ENCODE measurements at places on chromosomes 3 and 15. TPM values are rescaled to one million over a fixed set of nuclear protein-coding genes. Genes with fewer than 3 reads are reported as not detected.

DNA sequence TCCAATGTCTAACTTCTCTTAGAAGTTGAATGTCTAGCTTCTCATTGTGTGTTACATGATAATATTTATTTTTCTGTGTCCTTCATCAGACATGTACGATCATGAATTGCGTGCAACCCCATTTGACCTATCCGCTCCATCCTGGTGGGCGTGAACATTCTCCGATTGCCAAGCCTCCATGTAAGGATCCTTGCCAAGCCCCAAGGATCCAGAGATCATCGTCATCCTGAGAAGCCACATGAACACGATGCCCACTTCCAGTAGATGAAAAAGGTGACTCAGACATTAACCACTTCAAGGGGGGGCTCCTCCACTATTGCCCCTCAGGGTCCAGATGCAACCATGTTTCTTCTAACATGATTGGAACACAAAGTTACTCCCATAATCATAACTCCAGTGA is 25.5 kb upstream of the KNG1 start:
- DNase-seq: no peak

DNA sequence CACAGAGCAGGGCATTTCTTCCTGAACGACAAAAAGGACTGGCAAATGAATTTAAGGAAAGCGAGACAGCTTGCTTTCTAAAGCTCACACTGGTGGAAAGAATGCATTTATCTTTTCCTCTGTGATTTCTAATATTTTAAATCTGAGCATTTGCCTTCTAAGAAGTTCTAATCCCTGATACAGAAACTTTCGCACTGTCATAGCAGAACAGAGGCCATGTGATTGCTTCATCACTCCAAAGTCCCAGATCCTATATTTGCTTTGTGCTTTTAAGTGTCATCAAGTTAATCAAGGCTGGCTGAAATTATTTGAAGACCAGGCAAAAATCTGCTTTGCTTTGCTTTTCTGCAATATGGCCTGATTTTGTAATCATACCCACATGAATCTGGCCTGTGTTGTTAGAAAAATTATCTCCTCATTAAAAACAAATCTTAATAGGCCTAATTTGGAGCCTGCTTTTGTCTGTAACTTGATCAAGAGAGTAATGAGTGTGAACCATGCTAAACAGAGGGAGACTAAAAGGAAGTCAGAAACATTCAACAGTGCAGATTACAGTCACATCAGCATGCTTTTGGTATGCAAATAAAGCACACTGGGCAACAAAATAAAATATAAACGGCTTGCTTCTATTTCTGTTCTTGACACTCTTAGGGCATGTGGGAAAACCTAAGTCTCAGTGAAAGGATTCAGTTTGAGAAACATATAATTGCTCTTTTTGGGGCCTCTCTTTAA is 178.2 kb upstream of the ADAMTS9 start:
- DNase-seq: no peak

The C3orf22 gene
- polyA plus RNA-seq: not detected

The DTWD1 gene
- 27.2 TPM for polyA plus RNA-seq

- no peak for DNase-seq
Measured at GRCh38 chr3:25572336-25572735, 92.4 kb downstream of the TOP2B start.

The ITGA11 gene
- 4.2 TPM for polyA plus RNA-seq

The SPSB4 gene
- 15.4 TPM for polyA plus RNA-seq

DNA sequence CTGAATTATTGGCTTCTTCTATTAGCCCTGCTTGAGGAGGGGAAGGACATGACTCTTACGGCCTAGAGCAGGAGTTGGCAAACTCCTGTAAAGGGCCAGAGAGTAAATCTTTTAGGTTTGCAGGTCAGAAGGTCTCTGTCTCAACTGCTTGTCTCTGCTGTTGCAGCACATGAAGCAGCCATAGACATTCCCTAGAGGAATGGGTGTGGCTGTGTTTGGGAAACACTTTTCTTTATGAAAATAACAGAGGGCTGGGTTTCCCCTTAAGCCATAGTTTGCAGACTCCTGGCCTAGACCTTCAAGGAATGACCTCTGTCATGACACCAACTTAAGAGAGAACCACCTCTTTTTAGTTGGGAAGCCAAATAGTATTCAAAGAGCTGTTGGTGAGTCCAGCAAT is 10.3 kb downstream of the TRAK1 start:
- DNase-seq: no peak

The CFAP91 gene
- 0.44 TPM for polyA plus RNA-seq

The PATL2 gene
- polyA plus RNA-seq: 2.5 TPM

DNA sequence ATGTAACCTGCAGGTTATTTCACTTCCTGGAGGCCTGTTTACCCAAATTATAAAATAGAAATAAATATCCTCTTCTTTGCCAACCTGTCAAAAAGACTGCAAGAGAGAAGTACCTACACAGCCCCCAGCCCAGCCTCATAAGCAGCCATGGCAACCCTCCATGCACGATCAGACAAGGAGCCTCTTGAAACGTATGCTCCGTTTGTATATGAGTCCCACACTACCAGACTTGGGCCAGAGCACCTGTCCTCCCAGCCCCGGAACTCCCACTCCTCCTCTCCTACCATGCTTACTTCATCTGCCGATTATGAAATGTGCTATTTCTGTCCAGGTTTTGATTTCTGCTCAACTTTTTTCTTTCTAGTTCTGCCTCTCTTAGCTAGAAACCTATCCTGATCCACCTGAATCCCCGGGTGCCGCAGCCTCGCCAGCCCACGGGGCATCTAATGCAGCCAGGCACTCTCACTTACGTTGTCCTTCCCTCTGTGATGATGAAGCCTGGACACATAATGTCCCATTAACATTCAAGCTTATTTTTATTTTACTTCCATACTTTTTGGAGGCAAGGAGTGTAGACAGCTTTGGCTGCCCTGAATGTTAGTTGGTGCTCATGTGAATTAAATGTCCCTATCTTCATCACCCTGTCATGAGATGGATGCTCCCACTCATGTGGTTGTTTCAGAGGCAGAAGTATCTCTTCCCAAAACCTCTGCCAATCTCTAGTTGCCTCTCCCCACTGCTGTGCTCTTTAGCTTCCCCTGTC is 73.8 kb downstream of the MB21D2 start:
- DNase-seq: no peak

DNA sequence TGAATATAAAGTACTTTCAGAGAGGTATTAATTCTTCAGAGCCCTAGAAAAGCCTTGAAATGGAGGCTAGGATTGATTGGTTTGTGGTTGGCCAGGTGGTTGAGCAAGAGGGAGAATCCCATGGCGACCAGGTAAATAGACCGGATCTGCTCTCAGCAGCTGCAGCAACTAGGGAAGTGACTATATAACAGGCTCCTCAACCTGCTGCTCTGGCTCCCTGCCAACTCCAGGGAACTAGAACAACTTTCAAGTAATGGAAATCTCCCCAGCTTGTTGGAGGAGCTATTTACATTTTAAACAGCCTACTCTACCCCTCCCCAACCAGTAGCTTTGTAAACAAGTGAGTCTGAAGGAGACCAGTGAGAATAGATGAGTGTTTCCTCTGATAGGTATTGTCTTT is 121.8 kb upstream of the CADM2 start:
- DNase-seq: peak; percentile 0

- peak; percentile 44 for DNase-seq
Measured at GRCh38 chr15:85793641-85794597, 806 bp downstream of the KLHL25 start.

The MAGEL2 gene
- polyA plus RNA-seq: 19.2 TPM

DNA sequence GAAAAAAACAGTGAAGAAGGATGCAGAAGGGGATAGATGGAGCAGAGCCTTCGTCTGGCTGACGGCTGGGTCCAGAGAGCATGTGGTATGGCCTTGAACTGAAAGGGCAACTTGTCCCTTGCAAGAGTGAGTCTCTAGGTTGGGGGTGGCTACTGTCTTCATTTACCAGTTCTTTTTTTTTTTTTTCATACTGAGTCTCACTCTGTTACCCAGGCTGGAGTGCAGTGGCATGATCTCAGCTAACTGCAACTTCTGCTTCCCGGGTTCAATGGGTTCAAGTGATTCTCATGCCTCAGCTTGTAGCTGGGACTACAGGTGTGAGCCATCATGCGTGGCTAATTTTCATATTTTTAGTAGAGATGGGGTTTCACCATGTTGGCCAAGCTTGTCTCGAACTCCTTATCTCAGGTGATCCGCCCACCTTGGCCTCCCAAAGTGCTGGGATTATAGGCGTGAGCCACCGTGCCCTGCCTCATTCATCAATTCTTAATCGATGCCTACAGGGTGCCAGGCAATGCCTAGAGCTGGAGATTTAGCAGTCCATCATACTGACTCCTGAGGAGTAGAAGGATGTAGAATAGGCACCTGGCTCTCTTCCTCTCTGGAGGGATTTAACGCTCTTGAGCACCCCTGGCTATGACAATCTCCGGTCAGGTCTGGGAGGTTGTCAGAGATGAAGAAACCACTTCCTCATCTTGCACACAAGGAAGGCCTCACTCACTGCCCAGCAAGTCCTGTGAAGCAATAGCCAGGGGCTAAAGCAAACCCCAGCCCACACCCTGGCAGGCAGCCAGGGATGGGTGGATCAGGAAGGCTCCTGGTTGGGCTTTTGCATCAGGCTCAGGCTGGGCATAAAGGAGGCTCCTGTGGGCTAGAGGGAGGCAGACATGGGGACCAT is at the start of gene CAMP:
TSS of gene CAMP (plus strand) at position 880 of the 898 bp plus-strand sequence. CDS start at position 897, 17 bp downstream.
- DNase-seq: no peak

DNA sequence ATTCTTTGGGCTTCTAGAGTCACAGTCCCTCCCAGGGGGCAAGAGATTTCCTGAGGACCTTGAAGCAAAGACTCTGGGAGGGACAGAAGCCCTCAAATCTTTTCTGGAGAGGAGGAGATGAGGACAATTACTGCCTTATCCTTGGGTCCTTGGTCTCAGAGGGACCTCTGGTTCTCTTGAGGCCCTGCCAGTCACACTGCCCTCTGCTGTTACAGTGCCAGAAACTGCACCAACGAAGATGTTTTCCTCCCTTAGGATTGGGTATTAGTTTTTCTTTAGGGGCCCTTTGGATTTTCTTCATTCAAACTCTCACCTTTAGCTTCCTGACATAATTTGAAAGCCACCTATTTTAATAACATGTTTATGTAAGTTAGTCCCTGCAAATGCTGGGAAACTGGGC is 58.2 kb upstream of the SCN5A start:
- DNase-seq: no peak

- DNase-seq: no peak
Measured at GRCh38 chr15:40289140-40289775, 6.4 kb upstream of the ANKRD63 start.

The FAM81A gene
- 0.68 TPM for polyA plus RNA-seq

GRCh38 chr3:13673207-13673606 is 124.3 kb downstream of the FBLN2 start:
- no peak for DNase-seq

DNA sequence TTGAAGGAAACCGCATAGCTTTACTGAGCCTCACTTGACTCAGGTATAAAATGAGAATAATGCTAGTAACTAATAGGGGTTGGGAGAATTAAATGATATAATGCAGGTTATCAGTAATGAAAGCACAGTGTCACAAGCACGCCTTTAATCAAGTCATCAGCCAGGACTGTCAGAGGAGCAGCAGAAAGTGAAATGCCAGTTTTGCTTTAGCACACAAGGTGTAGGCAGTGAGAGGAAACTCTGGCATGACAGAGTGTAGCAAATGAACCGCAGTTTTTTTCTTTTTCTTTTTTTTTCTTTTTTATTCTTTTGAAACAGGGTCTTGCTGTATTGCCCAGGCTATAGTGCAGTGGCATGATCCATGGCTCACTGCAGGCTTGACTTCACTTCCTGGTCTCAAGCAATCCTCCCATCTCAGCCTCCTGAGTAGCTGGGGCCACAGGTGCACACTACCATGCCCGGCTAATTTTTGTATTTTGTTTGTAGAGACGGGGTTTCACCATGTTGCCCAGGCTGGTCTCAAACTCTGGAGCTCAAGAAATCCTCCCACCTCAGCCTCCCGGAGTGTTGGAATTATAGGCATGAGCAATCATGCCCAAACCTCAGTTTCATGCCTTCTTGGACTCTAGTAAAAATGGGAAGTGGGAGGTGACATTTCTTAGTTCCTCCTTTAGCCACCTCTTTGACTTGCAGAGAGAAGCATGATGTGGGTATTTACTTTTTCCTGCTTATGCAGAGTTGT is 9.7 kb upstream of the SCAANT1 start:
- DNase-seq: no peak

The ZNF660 gene
- not detected for polyA plus RNA-seq

The MINAR1 gene
- polyA plus RNA-seq: 1.9 TPM

The FGF7 gene
- polyA plus RNA-seq: 18.8 TPM

DNA sequence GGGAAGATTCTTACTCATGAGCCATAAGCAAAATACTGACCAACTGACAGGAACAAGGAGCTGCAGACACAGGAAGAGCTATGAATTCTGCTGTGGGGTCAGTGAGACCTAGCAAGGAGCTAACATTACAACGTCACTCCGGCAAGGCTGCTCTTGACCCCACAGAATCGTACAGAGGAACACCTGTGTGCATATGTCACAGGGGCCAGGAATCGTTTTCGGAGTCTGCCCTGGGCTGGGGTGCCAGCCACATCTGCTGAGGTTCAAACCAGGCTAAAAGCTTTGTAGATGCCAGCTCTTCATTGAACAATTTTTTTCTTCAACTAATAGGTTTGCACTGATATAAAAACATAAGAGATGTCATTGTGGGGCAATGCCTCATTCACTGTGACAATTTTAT is 82.6 kb downstream of the LRRK1 start:
- no peak for DNase-seq

The STRIT1 gene
- polyA plus RNA-seq: 61.3 TPM
